Left lung (tissue), 14 donors: ENCODE measurements at places on chromosomes 16 and 17. TPM values are rescaled to one million over a fixed set of nuclear protein-coding genes. Genes with fewer than 3 reads are reported as not detected.

The CCDC40 gene
- polyA plus RNA-seq: 10.5 TPM

The ABCA6 gene
- 39.8 TPM for polyA plus RNA-seq

The TPSAB1 gene
- 0.21 TPM for polyA plus RNA-seq

The NRN1L gene
- 1.1 TPM for polyA plus RNA-seq

The POLR3E gene
- 50.4 TPM for polyA plus RNA-seq

The HOXB9 gene
- polyA plus RNA-seq: 0.16 TPM

The EDC4 gene
- polyA plus RNA-seq: 82.5 TPM

The LGALS3BP gene
- polyA plus RNA-seq: 215 TPM

The PABPN1L gene
- not detected for polyA plus RNA-seq

The ZACN gene
- polyA plus RNA-seq: 17.2 TPM

The CD300LB gene
- 0.14 TPM for polyA plus RNA-seq

The SEC14L5 gene
- 0.22 TPM for polyA plus RNA-seq

The TCAP gene
- polyA plus RNA-seq: 2.4 TPM

The PNMT gene
- 2.0 TPM for polyA plus RNA-seq

The ERBB2 gene
- 122 TPM for polyA plus RNA-seq

The HCRT gene
- polyA plus RNA-seq: not detected
